ENCODE measurements at places on chromosomes 5 and 9. TPM values are rescaled to one million over a fixed set of nuclear protein-coding genes. Genes with fewer than 3 reads are reported as not detected.

Gene CDKN2B-AS1
- total RNA-seq = 1.3 TPM

DNA sequence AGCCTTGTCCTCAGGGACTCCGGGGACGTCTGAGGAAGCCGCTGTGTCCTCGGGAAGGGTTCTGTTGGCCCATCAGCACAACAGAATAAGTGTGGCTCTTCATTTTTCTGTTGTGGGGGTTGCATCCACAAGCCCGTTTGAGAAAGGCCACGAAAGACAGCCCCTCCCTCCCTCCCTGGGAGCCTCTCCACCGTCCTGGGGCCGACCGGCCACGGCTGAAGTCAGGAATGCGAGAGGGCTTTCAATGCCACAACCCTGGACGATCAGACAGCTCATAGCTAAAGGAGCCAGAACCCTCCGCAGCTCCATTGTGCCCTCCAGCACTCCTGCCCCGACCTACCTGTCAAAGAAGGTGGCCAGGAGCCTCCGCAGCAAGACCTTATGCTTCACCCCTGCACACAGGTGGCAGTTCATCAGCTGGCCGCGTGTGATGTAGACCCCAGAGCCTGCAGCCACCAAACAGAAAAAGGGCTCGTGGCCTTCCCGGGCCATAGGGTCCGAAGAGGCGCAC lies 52.4 kb upstream of the UBAC1 start:
- H3K4me3 ChIP-seq = no peak overlapping the region
- DNase-seq = no peak
- H3K4me1 ChIP-seq = no peaks in the 10 kb centered on the region
- H3K27me3 ChIP-seq = no peaks in the 10 kb centered on the region
- H3K27ac ChIP-seq = no peak overlapping the region
- no peaks in the 10 kb centered on the region for H3K36me3 ChIP-seq

DNA sequence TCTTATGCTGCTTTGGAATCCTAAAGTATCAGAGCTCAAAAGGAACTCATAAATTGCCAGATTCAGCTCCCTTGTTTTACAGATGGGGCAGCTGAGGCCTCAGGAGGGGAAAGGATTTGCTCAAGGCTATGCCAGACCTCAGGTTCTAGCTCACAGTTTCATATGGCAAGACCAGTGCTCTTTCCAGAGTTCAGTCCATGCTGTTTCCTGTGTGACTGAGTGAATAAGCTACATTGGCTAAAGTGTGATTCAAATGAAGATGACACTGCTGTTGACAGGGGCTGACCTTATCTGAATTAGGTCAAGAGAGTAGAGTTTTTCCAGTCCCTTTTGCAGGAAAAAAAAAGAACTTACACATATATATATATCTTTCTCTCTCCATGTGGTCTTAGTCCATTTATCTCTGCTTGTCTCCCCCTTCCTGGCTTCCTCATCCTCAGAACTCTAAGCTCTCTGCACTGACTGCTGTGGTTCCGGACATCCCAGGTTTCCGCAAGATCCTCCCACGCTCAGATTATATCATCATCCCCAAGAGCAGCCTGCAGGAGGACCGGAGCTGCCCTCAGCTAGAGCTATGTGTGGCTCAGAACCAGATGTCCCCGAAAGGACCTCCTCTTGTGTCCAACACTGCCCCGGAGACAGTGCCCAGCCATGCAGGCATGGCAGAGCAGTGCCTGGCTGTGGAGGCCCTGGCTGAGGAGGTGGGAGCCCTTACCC lies 9.3 kb downstream of the HMGXB3 start:
- H3K4me1 ChIP-seq = no peaks in the 10 kb centered on the region
- H3K4me3 ChIP-seq = no peak overlapping the region
- no peaks in the 10 kb centered on the region for H3K27me3 ChIP-seq
- DNase-seq = no peak

DNA sequence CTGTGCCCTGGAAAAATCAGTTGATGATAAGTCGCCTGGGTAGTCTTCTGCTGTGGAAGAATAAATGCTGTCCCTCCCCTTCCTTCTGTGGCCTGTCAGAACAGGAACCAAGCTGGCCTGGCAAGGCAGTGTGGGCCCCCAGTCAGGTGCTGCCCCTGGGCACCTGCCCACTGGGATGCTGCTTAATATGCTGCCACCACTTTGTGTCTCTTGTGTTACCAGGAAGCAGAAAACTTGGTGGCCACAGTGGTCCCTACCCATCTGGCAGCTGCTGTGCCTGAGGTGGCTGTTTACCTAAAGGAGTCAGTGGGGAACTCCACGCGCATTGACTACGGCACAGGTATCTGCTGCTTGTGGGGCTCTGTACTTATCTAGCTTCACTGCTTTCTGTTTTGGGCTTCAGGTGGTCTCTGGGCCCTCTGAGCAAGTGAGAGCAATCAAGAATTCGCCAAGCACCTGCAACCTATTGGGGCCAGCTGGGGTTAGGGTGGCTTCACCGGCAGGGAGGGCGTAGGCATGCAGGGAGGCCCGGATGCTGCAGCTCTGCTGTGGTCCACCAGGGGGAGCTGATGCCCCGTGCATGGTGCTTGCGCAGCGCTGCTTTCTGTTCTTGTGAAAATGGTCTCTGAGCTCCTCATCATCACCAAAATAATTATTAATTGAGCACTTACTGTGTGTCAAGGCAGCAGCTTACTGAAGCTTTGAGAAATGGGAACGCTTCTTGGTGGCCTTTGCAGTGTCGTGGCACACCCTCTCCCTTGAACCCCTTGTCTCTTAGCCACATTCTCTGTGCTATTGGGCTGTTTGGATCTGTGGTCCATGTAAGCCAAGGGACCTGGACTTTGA lies 20.3 kb downstream of the PTPA start:
- no peaks in the 10 kb centered on the region for H3K27me3 ChIP-seq
- no peak overlapping the region for H3K27ac ChIP-seq
- no peaks in the 10 kb centered on the region for H3K4me1 ChIP-seq
- no peak for DNase-seq
- no peak overlapping the region for H3K4me3 ChIP-seq

- no peak overlapping the region for H3K4me3 ChIP-seq
- DNase-seq = no peak
- no peaks in the 10 kb centered on the region for H3K27me3 ChIP-seq
- H3K4me1 ChIP-seq = no peaks in the 10 kb centered on the region
- no peak overlapping the region for H3K27ac ChIP-seq
Observed at GRCh38 chr5:92758552-92758951, 822.5 kb downstream of the NR2F1-AS1 start.

DNA sequence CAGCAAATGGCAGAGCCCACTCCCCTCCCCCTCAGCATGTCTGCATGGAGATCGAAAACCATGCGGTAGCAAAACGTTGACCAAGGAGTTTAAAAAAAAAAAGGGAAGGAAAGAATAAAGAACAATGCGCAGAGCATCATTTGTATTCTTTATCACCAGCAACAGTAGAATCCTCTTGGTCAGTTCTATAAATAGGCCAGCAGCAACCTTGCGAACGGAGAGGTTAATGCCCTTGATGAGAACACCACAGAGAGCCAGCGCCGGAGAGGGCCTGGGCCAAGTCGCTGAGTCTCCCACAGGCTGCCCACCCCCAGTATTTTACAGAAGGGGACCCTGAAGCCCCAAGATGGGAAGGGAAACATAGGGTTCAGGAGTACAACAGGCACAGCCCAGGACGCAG lies 22.7 kb downstream of the WHRN start:
- H3K36me3 ChIP-seq = no peaks in the 10 kb centered on the region
- no peak overlapping the region for H3K4me3 ChIP-seq
- peaks cover 3% of the 10 kb centered on the region for H3K27me3 ChIP-seq
- peaks cover 7% of the 10 kb centered on the region for H3K4me1 ChIP-seq

DNA sequence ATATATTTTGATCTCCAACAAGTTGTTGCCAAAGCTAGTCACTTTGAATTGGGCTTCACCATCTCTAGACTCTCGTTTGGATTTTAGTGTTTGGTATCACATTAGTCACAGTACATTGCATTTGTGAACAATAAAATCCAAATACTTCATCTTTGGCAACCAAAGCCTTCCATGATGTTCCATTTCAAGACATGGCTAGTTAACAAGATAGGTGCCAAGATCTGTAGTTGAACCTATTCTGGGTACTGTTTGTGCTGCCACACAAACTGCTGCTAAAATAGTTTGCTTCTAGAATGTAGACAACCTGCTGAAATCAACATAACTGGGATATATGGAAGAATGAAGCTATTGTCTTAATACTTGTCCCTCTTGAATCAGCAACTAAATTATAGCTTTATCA lies 207.5 kb downstream of the LRRC70 start:
- H3K27ac ChIP-seq = no peak overlapping the region
- no peak for DNase-seq
